Kidney glomerular epithelial cell (primary cell): ENCODE measurements at places on chromosomes 4 and X.

DNA sequence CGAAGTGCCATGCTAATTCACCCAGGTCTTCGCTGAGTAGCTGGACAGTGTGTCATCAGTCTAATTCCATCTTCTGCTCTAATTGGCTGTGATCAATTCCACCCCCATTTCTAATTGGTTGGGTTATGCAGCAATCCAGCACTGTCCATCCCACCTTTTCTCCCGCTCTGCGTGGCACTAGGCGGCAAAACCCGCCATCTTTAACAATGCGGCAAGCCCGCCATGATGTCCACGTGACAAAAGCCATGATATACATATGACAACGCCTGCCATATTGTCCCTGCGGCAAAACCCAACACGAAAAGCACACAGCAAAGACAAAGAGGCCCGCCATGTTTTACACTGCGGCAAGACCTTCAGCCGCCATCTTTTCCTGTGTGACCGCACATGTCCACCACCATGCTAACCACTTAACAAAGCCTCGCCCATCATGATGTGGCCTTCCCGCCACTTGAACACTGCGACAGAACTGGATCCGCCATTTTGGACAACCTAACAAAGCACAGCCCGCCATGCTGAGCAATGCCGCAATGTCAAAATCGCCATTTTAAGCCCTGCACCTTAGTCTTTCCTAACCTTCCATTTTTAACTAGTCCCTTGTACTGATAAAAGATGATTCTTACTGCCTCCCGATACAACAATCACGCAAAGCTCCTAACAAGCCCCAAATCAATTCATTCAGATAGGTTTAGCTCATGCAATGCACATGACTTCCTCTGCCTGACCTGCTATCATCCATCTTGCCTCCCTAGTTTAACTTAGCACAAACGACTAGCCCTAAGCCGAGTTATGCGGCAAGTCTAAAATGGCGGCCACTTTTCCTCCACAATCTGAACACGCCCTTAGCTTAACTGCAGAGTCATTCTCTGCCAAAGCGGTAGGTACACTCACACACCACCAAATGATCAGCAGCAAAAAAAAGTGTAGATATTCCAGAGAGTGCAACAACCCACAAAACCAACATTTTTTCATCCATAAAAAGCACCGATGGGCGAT lies 288.3 kb downstream of the CHIC1 start:
- no peak for DNase-seq

- no peak for DNase-seq
Measured at GRCh38 chr4:3243136-3243780, 5.7 kb upstream of the MSANTD1 start.

- DNase-seq: no peak
Measured at GRCh38 chr4:80542747-80543146, 207.2 kb downstream of the CFAP299 start.

GRCh38 chr4:76544725-76545124 lies 109.7 kb downstream of the SHROOM3 start:
- peak; percentile 70 for DNase-seq

DNA sequence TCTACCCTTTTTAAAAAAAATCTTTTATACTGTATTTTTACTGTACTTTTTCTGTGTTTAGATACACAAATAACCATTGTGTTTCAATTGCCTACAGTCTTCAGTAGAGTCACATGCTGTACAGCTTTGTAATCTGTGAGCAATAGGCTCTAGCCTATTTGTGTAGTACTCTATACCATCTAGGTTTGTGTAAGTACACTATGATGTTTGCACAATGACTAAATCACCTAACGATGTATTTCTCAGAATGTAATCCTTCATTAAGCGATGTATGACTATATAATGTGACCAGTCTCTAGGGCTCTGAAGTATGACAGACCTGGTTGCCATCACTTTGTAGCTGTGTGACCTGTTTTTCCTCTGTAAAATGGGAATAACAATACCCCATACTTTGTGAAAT lies 14.2 kb upstream of the DCAF4L1 start:
- no peak for DNase-seq

DNA sequence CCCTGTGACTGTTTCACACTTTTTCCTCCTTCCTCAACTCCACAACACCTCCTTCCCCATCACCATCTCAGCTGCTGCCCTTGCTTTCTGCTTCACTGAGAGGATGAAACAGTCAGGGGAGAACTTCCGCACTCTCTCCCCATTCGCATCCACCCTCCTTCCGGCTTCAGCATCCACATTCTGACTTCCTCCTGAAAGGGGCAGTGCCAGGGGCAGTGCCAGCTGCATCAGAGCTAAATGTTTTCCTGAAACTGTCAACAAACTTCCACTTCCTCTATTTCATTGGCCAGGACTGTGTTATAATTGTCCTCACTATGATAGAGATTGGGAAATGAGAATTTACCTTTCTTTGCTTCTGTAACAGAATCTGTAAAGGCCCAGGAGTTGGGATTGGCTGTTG lies 18.2 kb upstream of the RASL11B start:
- DNase-seq: no peak

DNA sequence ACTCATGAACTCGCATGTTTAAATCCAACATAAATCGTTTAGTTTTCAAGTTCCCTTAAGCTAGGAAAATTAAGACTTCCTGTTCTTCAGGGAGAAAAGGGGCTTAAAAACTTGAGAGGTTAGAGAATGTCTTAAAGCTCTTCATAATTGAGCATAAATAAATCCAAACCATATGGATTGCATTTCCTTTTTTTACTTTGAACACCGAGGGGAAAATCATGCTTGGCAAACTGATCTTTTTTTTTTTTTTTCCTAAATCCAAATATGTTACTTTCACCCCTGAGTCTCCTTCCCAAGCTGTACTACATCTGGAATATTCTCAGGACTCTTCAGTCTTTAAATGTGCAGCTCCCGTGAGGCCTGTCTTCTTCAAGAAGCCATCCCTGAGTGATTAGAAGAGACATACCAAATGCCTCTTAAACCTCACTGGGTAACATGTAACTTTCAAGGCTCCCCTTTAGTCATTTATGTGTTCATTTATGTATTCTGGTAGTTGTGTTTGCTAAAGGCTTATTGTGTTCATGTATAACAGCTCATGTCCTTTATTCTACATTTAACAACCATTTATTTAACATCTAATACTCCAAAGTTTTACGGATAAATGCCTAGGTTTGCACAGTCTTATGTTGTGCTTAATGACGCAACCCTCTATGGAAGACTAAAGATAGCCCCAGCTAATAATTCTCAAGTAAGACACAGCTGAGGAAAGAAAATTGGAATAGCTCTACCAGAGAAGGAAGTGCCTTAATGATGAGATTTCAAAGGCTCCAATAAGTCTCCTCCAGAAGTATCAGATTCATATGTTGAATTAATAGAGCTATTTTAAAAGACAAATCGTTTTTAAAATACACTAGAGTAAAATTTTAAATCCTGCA lies 107.0 kb downstream of the AGTR2 start:
- DNase-seq: no peak

GRCh38 chr4:84159762-84160161 lies 339.3 kb downstream of the NKX6-1 start:
- no peak for DNase-seq

DNA sequence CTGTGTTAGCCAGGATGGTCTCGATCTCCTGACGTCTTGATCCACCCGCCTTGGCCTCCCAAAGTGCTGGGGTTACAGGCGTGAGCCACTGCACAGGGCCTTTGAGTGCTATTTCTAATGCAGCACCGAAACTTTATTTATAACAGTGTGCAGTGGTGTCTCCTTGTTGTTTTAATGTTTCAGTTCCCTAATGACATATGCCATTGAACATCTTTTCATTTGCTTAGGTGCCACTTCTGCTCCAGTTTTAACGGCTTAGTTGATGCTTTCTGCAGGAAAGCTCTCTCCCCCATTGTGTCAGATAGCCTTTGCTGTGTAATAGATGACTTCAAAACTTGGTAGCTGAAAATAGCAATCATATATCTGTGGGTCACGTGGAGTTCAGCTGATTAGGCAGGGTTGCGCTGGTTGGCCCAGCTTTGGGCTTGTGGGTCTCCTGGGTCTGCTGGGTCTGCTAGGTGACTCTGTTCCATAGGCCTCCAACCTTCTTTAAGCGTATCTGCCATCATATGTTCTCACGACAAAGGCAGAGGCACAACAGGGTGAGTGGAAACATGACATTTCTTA lies 76.4 kb upstream of the SHISA3 start:
- DNase-seq: no peak

GRCh38 chrX:109776986-109777385 lies 43.9 kb upstream of the ACSL4 start:
- DNase-seq: no peak

DNA sequence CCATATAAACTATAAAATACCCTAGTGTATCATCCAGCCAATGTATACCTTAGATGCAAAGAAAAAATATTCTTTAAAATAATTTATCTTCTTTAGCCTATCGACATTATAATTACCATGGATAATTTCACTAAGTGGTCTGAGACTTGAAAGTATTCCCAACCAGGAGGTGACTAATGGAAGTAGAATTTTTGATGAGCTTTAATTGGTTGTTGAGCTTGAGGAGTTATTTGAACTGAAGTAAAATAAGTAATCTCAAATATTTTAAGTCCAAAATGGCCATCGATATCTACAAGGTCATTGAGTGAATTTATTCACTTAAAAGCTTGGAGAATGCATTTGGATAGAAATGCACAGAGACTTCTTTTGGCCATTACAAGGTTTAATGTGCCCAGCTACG lies 436.2 kb downstream of the TLL1 start:
- no peak for DNase-seq

- DNase-seq: no peak
Measured at GRCh38 chr4:147829401-147830101, 97.7 kb downstream of the ARHGAP10 start.

GRCh38 chr4:153067376-153067775 lies 131.3 kb downstream of the FHDC1 start:
- DNase-seq: peak; percentile 26
